Activated CD8-positive, alpha-beta memory T cell treated with anti-CD3 and anti-CD28 coated beads for 1 hour (primary cell): ENCODE measurements at places on chromosomes 3 and 15.

DNA sequence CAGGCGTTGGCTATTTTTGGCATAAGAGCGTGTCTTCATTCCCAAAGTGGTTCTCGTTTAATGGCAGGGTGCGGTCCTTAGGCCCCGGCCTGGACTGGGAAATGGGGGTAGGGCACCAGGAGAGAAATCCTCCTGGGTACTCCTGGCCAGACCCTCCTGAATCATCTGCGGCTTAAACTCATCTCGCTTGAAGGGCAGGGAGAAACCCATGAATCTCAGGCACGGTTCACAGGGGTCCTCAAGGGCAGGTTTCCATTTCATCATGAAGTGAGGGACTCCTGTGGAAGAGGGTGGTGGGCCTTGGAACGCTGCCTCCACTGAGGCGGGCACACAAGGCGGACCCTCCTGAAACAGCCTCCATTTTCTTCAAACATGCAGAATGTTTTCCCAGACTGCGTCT is 48.4 kb downstream of the KLF13 start:
- DNase-seq, result no peak

DNA sequence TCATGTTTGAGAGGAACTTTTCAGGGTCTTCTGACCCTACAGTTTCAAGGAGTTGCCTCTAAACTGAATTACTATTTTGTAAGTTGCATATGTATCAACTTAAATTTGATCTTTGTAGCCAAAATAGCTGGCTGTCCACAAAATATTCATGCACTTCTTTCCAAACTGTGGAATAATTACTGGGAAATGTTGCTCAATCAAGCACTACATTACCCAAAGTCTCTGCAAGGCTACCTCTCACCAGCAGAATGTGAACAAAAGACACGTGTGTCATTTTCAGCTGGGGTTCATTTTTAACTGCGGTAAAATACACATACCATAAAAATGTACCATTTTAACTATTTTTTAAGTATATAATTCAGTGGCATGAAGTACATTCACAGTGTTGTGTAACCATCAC is 320.4 kb downstream of the CTNNB1 start:
- DNase-seq, result no peak

DNA sequence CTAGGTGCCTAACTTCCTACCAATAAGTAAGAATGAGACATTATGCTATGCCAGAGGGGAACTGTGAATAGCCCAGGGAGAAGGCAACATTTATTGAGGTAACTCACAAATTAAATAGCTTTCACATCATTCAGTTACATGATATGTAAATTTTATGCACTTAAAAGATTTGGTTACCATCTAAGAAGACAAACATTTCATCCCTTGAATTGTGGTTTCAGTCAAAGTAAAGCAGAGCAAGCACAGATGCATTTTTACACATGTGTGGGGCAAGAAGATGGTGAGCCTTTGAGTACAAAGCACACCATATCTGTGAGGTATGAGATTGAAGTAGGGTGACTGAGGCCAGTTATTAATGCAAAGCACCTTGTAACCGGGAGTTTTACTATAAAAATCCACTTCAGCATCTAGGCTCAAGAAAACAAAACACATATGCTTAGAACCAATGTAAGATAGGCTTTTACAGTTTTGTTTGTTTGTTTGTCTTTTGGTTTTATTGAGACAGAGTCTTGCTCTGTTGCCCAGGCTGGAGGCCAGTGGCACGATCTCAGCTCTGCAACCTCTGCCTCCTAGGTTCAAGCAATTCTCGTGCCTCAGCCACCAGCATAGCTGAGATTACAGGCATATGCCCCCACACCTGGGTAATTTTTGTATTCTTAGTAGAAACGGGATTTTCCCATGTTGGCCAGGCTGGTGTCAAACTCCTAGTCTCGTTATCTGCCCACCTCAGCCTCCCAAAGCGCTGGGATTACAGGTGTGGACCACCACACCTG is 3.5 kb downstream of the PLSCR2 start:
- DNase-seq, result no peak

- no peak for DNase-seq
Observed at GRCh38 chr3:106699122-106699521, 678.1 kb upstream of the CCDC54 start.

DNA sequence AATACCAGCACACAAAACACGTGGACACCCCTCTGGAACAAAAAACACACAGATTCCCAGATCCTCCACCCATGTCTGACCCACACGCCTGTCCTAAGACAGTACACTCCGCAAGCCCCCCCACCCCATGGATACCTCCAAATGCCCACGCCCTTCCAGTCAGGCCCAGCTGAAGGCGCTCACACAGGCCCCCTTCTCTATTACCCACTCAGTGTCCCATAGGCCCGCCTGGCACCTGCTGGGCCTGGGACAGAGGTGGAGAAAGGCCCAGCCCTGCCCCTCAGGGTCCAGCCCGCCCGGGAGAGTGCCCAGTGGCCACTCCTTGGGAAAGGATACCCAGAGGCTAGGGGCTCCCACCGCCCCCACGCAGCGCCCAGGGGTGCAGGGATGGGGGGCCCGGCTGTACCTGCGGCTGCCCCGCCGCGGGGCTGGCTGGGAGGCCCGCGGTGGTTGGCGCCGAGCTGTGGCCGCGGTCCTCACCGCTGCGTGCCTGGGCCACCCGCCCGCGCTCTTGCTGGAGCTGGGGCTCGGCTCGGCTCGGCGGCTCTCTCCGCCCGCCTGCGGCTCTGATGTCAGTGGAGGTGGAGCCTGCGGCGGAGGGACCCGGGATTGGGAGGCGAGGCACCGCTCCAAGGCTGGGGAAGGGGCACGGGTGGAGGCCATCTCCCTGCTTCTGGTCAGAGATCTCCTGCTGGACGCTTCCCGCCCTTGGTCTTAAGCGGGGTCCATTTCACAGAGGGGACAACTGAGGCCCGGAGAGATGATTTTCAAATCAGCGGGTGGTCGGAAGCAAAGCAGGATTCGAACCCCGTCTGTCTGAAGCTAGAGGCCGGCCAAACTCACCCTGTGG is at the start of gene CAMK1:
CAMK1 (minus strand) TSS at position 522 of the 850 bp plus-strand sequence. CDS start 2,198 bp downstream, outside the sequence.
- DNase-seq, result peak; percentile 37

DNA sequence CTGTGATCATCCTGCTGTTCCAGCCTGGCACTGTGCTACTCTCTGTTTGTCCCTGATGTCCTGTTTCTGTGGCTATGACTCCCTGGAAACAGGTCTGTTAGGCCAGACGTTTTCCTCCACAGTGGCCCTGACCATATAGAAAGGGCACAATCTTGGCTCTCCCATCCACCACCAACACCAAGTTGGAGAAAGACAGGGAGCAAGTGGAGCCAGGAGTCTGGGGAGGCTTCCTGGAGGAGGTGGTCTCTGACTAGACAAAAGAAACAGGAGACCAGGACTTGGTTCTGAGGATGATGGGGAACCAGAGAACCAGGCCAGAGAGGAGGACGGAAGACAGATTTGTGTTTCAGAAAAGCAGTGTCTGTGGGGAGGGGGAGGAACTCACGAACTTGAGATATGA is 49.2 kb upstream of the SMAD6 start:
- no peak for DNase-seq

- DNase-seq, result no peak
Observed at GRCh38 chr3:11508346-11509172, 135.2 kb downstream of the VGLL4 start.

DNA sequence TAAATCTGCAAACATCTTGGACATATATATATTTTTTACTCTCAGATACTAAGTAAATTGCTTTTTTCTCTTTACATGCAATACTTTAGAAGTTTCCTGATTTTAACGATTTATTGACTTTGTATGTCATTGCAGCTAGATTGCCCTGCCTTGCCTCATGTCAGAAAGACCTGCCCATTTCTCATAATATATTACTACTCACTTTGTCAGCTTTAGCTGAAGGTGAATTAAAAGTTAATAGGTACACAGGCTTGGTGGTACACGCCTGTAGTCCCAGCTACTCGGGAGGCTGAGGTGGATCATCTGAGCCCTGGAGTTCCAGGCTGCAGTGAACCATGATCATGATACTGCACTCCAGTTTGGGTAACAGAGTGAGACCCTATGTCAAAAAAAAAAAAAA is 52.8 kb downstream of the PLS1 start:
- DNase-seq, result no peak

DNA sequence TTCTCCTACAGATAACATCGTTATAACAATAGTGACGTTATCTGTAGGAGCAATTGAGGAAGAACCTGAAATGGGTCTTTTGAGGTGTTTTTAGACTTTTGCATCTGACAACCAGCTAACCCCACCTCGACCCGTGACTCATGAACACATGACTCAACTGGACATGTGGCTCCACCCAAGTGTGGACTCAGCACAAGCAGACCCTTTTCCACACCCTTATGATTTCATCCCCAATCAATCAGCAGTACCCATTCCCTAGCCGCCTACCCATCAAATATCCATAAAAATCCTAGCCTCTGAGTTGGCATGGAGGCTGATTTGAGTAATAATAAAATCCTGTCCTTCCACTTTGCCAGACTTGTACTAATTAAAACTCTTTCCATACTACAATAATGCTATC is 255.4 kb downstream of the ARPP21 start:
- no peak for DNase-seq

DNA sequence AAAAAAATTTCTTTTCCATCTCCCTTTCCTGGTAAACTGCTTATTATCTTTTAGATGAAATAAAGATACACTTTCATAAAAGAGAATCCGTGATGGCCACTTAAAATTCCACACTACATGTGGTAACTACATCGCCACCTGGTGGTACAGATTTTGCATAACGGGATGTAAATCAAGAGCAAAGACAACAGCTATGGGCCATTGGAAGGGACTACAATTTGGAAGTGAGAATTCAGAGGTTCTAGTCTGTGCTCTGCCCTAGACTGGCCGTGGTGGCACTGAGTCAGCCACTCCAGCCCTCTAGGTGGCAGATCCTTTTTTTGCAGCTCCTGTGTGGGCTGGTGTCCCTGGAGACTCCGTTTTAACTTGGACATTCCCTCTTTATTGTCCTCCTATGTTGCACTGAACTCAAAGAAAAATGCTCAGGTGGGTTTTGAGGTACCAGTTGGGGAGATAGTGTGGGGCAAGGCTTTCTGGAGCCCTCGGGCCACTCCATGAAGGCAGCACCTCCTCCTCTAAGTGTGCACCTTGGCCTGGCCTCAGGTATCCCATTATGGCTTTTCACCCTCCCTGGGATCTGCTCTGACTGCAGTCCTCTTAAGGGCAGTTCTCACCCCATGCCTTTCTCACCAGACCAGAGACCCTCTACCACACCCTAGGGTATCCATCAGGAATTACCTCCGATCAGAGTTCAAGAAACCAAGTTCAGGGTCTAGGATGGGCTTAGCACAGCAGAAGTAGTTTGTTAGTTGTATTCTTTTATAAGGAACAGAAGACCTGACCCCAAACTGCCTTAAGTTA is 54.9 kb downstream of the SPSB4 start:
- DNase-seq, result peak; percentile 16
